ENCODE measurements at places on chromosomes 1 and 21.

- no peak for DNase-seq
Measured at GRCh38 chr1:247411621-247412327, 4.2 kb upstream of the NLRP3 start.

DNA sequence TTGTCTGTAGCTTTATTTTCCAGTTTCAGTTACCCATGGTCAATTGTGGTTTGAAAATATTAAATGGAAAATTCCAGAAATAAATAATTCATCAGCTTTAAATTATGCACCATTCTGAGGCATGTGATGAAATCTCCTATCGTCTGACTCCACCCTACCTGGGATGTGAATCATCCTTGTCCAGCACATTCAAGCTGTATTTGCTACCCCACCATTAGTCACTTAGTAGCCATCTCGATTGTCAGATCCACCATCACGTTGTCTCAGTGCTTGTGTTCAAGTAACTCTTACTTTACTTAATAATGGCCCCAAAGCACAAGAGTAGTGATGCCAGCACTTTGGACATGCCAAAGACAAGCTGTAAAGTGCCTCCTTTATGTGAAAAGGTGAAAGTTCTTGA, 4.0 kb downstream of the STPG1 start:
- peak; percentile 89 for DNase-seq

DNA sequence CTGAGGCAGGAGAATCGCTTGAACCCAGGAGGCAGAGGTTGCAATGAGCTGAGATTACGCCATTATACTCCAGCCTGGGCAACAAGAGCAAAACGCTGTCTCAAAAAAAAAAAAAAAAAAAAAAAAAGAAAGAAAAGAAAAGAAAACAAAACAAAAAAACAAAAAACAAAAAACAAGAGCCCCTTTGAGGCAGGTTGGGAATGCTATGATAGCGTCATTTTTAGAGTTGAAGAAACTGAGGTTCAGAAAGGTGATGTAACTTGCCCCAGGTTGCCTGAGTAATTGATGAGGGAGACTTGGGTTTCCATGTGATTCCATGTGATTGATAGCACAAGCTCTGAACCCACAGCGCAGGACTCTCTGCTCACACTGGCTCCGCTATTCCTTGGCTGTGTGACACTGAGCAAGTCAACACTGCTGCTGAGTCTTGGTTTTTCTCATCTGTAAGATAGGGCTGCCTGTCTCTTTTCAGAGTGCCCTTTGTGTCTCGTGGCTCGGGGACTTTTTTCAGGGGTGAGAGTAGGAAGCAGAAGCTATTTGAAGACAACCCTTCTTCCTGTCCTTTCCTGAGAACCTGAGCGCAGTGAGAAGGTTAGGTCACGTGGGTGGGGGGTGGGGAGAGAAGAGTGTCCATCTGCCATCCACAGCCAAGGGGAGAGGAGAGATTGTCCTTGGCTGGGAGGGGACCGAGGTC, 2.5 kb downstream of the CNR2 start:
- no peak for DNase-seq

GRCh38 chr1:99133756-99134500, 129.3 kb upstream of the PLPPR5 start:
- peak; percentile 3 for DNase-seq

DNA sequence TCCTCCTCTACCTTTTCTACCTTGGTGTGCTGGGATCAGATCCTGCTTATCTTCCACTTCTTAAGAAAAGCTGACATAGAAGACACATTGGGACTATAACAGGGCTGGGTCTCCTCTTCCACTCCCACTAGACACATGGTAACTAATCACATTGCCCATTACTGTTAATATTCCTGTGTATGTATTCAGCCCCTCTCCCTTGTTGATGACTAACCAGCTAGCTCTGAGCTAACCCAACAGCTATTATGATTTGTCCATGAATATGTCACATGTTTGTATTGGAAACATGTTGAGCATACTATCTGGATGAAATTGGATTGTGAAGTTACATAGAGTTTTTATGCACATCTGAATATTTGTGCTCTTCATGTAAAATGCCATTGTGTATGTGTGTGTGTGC, 52.9 kb downstream of the MPZL1 start:
- DNase-seq, result peak; percentile 64

DNA sequence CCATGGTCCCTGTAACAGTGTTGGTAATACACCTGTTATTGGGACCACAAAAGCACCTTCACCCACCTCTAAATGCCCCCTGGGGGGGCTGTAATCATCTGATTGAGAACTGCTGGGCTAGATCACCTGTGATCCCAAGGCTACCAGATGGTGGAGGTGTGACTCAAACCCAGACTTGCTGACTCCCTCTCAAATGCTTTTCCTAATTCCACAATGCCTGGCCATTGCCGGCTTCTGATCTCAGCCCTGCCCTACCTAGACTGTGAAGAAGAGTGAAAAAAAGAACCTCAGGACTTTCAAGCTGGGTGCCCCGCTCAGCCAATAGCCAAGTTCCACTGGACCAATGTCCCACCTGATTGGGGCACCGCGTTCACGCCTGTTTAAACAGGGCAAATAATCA, 9.6 kb downstream of the TMEM9 start:
- no peak for DNase-seq

GRCh38 chr1:4488018-4488417, 166.4 kb upstream of the AJAP1 start:
- no peak for DNase-seq

GRCh38 chr21:45326169-45326851, 38.6 kb upstream of the POFUT2 start:
- DNase-seq, result peak; percentile 68

GRCh38 chr1:1299686-1300351, 7.9 kb downstream of the ACAP3 start:
- DNase-seq, result no peak

DNA sequence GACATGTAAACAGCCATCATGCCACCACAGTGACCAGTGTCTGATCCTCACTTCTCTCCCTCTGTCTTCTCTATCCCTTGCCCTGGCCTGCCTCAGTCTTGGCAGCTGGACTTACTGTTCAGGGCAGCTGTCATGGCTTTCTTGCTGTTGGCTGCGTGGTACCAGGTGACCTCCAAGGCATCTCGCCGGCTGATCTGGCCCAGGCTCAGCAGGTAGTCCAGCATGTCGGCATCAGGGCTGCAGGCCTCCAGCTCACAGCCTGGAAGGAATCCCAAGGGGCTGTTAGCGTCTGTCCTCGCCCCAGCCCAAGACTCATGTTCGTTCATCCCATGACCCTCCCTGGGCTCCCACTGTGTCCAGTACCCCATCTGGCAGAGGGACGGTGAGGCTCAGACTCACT, 3.6 kb downstream of the FAM151A start:
- no peak for DNase-seq

- peak; percentile 73 for DNase-seq
Measured at GRCh38 chr1:170881268-170882265, 53.8 kb upstream of the MROH9 start.

GRCh38 chr1:110130113-110130591, 17.9 kb downstream of the UBL4B start:
- DNase-seq, result peak; percentile 25

GRCh38 chr1:167371030-167371429, 147.3 kb downstream of the CD247 start:
- DNase-seq, result no peak

- DNase-seq, result no peak
Measured at GRCh38 chr1:226220473-226221189, 2.8 kb upstream of the MIXL1 start.

- DNase-seq, result peak; percentile 76
Measured at GRCh38 chr1:161080441-161081405, 8.6 kb downstream of the NECTIN4 start.

DNA sequence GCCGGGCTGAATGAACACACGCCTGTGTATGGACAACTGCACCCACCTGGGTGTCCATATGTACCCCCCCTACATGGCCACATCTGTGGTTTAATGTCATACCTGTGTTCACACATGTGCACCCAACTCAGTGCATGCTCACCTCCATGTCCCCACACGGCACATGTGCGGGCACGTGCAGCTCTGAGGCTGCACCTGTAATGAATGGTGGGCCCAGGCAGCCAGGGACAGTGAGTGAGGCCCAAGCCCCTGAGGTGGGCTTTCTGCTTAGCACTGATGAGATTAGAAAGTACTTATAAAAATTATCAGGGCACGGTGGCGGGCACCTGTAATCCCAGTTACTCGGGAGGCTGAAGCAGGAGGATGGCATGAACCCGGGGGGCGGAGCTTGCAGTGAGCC, 42.5 kb upstream of the CSF3R start:
- no peak for DNase-seq

DNA sequence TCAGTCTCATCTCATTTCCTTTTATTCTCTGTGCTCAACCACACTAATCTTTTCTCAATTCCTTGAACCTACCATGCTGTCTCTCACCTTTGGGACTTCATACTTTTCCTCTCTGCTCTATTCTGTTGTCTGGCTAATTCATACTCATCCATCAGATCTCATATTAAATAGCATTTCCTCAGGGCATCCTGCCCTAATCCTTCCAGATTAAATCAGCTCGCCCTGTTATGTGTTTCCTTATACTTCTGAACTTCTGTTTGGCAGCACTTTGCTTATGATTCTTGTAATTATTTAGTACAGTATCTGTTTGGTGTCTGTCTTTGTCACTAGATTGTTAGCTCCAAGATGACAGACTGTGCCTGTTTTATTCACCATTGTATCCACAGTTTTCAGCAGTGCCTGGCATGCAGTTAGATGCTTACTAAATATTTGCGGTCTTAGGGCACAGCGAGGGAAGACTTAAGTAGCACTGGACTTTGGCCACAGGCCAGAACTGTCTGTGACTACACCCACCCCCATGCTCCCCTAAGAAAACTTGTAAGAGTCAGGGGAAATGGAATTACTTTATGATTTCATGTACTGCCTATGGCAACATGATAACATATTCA, 9.9 kb upstream of the CAP1 start:
- peak; percentile 17 for DNase-seq

- peak; percentile 21 for DNase-seq
Measured at GRCh38 chr1:1021920-1022259, 2.0 kb downstream of the AGRN start.

DNA sequence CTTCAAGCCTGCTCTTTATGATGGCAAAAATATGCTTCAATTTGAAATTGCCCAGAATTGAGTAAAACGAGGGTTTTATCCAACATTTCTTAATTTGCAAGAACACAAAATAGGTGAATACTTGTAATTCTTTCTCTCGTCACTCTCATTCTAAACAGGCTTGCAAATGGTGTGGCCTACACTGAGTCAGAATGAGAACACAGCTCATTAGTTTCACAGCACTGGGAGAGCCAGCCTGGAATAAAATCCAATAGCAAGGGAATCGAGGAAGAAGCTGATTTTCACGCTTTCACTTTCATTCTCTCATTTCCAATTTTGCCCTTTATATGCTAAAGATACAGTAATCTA, 537.5 kb downstream of the LTN1 start:
- DNase-seq, result peak; percentile 80

DNA sequence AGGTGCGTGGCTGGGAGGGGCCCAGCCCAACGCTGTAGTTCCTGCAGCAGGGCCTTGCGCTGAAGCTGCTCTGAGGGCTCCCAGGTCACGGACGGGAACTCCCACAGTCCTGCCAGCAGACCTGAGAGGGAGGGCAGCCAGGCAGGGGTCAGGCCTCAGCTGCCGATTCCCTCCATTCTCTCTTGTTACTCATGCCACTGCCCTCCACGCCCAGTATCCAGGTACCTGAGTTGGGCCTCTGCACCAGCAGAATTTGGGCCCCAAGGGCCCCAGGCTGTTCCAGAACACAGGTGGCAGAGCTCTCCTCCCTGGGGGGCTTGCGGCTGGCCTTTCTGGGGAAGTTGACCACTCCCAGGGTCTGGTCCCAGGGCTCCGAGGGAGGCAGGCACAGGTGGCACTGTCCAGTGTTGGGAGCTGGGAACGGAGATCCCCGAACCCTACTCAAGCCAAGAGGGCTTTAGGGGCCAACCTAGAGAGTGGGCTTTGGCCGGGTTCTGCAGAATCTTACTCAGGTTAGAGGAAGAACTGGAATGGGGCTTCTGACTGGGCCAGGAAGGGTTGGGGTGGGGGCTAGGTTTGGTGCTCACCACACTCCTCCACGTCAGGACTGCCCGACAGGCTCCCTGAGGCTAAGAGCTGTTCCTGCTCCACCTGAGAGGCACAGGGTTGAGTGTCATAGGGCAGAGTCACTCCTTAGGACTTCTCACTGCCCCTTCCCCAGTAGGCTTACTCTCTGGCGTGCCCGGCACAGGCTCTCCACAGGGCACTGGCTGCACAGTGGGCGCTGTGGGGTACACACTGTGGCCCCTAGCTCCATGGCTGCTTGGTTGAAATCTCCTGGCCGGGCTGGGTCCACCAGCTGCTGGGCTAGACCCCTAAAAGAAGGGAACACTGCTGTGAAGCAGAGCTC, 5.0 kb downstream of the HPDL start:
- no peak for DNase-seq

DNA sequence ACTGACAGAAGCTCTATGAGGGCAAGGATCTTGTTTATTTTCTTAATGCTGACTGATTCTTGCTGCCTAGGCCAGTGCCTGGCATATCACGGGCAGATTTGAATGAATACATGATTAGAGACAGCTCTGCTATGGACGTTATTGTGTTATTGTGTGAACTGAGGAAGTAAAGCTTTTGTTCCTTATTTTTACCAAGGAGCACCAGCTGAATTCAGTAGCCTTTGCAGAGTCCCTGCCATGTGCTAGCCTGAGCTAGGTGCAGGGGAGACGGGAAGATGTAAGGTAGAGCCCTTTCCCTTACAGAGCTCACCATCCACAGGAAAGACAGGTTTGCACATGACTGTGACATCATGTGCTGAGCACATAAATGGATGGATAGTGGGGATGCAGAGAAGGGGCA, 36.0 kb upstream of the SCMH1 start:
- no peak for DNase-seq

DNA sequence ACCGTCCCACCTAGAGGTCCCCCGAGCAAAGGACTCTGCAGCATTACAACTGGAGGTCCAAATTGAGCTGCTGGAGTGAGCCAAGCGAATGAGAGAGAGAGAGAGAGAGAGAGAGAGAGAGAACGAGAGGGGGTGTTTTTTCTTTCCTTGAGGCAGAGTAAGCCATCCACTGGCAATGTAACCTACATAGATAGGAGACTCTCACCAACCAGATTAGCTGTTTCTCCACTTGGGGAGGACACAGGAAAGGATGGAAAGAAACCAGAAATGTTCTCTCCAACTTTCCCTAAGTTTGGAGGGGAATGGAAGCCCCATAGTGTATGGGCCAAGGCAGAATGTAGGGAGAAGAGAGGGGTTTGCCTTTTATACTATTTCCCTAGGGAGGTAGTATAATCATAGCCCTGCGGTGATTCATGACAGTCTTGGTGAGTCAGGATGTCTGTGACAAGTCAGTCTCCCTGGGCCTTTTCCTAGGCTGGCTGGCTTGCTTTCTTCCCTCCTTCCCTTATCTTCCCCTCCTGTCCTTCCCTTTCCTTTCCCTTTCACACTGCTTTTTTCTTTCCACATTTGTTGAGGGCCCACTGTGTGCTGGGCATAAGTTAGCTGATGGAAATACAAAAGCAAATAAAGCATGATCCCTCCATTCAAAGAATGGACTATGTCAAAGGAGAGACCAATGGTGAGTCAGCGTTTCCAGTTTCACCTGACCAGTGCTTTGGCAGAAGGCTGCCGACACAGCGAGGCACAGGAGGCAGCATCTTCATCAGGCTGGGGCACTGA, 7.1 kb downstream of the FNDC7 start:
- peak; percentile 93 for DNase-seq

- DNase-seq, result no peak
Measured at GRCh38 chr1:168910403-168910802, 181.4 kb upstream of the DPT start.

Measured in fibroblast of mammary gland (primary cell).